ENCODE measurements at places on chromosomes 13 and 19.
A peak's percentile ranks its signal among the peaks of the same experiment; 100 is the strongest.

- DNase-seq: no peak
These were observed 590.8 kb downstream of the LMO7 start for GRCh38 chr13:76226941-76227340.

DNA sequence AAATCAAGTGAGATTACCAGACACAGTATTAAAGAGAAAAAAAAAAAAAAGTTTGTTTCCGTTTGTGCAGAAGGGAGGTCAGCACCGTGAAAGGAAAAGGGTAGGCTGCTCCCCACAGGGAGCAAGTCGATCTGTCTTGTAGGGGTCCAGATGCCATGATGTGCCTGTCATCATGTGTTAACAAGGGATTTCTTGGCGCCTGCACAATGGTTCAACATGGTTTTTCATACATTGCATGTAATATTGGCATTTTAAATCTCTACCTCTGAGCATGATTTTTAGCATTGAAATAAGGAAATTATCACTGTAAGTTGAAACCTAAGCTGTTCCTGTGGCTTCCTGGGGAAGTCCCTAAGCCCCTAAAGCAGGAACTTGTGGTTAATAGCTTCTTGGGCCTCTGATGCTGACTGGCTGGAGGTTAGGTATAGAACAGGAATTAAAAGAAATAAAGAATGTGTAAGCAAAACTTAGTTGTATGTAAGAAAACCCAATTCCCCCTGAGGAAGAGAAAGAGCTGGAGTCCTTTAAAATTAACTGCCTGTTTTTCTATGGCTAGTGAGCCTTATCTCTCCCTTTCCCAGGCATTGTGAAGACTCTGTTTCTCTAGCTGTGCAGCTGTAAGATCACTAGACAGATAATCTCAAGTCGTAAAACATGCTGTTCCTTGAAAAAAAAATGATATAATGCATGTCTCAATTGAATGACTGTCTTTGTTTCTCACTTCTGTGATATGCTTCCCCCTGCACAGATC, 7.4 kb upstream of the FCGBP start:
- peak; percentile 82 for DNase-seq

GRCh38 chr19:39843919-39844793, 2.0 kb downstream of the FBL start:
- DNase-seq: peak; percentile 71

DNA sequence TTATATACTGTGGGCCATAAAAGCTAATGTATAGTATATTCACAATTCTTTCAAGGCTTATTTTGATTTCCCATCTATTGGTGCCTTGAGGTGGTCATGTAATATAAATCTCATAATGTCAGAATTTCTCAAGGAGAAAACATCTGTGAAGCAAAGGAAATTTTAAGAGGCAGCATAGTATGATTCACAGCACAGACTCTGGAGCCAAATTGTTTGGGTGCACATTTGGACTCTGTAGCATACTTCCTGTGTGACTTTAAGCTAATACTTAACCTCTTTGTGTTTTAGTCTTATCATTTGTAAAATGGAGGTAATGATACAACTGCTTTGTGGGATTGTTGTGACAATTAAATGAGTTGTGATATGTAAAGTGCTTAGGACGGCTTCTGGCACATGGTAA, 67.6 kb downstream of the PIBF1 start:
- no peak for DNase-seq

DNA sequence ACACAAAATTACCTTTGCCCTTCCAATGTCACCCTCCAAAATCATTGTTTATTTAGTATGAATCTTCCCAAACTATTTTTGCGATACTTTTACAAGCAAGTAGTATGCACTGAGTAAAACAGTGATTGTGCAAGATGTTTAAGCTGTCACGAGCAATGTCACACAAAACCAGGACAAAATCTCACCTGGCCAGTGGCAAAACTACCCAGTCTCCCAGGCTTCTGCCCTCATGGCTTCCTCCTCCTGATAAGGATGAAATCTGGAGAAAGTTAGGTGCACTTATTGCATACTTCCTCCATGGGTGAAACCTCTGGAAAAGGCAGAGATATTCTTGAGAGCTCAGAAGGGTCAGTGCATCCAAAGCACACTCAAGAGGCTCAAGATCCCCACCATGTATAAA, 500.8 kb downstream of the IRS2 start:
- DNase-seq: no peak

GRCh38 chr13:108919036-108919907, 289.9 kb downstream of the MYO16 start:
- DNase-seq: no peak

DNA sequence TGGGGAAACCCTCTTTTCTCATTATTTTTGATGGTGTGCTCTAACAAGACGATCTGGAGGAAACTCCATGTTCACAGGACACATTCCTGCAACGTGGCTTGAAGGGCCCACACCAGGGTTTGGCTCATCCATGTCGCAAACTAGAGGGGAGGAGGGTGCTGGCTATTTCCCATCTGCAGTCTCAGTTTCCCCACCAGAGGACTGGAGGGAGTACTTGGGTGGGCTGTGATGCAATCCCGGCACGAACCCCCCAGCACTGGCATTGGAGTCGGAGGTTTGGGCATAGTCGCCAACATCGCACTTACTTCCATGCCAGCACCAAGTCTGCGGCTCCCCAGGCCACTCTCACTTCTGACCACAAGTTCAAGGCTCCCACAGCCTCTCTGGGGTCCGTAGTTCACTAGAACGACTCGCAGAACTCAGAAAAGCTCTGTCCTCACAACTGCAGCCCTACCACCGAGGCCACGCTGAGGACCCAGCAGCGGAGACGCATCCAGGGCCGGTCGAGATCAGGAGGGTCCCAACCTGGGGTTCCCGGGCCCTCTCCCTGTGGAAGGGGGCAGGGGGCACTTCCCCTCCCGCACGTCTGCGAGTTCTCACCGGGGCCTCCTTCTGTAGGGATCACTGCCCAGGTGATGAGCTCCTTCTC, 165.6 kb upstream of the SOX1 start:
- DNase-seq: no peak

GRCh38 chr13:85974608-85975366, 175.6 kb upstream of the SLITRK6 start:
- DNase-seq: no peak

GRCh38 chr13:39675904-39676303, 20.4 kb downstream of the COG6 start:
- no peak for DNase-seq
